Activated CD4-positive, alpha-beta T cell treated with anti-CD3 and anti-CD28 coated beads for 36 hours (primary cell): ENCODE measurements at places on chromosomes 1 and 21.

DNA sequence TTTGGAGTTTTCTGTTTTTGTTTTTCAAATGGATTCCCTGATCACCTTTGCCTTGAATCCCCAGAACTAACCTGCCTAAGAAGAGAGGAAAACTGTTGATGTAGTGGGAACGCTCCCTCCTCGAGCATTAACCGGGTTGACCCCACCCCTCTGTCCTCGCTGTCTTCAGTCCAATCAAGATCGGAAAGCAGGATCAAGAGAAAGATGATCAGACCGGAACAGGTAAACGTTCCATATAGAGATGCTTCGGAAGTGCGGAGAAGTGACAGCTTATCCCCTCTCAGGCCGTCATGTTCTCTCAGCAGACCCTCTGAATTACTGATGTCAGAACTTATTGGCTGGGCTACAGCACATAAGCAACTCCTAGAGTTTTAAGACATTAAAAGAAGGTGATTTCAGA lies 800 bp upstream of the FAM163A start:
- H3K4me1 ChIP-seq = no peaks in the 10 kb centered on the region
- peaks cover 56% of the 10 kb centered on the region for H3K27me3 ChIP-seq
- no peak overlapping the region for H3K27ac ChIP-seq
- DNase-seq = no peak
- H3K4me3 ChIP-seq = peak overlapping the region; percentile 23

DNA sequence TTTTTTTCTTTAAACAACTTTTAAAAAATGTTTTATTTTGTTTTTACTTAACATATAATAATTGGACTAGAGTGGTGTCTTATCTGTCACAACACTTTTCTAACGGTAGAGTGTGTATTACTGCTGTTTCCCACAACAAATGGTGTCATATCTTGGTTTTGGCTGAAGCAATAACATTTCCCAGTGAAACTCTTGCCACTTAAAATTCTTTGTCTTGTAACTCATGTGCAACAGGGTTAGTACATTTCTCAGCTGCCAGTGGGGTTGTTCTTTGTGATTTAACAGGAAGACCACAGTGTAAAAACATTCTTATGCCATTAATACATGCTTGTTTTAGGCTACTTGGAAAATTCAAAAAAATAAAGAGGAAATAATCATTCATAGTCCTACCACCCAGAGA lies 43.5 kb downstream of the ALPL start:
- peaks cover 28% of the 10 kb centered on the region for H3K27me3 ChIP-seq
- H3K27ac ChIP-seq = no peak overlapping the region
- DNase-seq = no peak
- no peak overlapping the region for H3K4me3 ChIP-seq
- H3K36me3 ChIP-seq = no peaks in the 10 kb centered on the region

DNA sequence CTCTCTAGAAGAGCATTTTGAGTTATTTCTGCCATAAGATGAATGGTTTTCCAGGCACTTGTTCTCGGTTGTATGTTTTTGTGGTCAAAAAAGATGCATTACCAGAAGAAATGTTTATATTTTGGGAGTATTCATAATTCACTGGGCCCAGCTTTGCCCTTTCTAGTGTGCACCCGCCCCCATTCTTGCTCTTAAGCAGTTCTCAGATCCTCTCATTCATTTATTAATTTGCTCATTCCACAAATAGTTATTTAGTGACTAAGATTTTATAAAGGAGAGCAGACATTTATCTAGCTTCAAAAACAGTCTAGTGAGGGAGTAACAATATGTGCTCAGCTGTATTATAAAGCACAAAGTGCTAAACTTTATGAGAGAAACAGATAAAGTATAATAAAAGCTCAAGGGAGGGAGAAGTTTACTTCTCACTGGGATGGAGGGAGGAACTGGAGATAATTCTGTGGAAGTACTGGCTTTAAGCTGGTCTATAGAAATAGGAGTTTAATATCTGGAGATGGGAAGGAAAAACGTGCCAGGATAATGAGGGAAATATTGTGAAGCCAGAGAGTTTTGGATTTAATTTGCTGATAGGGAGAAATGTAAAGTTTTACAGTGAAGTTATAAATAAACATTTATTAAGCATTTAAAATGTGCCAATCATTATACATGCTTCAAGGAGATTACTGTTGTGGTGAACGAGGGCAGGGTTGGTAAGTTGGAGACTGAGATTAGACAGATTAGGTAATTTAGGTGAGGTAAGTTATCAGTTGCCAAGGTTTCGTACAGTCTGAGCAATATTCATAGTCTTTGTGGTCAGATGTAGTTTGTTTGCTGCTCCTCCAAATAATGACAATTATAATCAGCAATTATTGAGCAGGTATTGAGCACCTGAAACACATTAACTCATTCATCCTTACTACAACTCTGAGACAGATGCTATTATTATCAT lies 9.1 kb upstream of the MACF1 start:
- H3K4me1 ChIP-seq = peaks cover 85% of the 10 kb centered on the region
- H3K27me3 ChIP-seq = no peaks in the 10 kb centered on the region
- peak; percentile 28 for DNase-seq
- no peaks in the 10 kb centered on the region for H3K36me3 ChIP-seq
- peak overlapping the region; percentile 87 for H3K27ac ChIP-seq

GRCh38 chr1:9196129-9197040 lies 38.2 kb upstream of the H6PD start:
- H3K27ac ChIP-seq = no peak overlapping the region
- H3K27me3 ChIP-seq = peaks cover 45% of the 10 kb centered on the region
- peak; percentile 83 for DNase-seq
- H3K36me3 ChIP-seq = no peaks in the 10 kb centered on the region
- H3K4me3 ChIP-seq = no peak overlapping the region

DNA sequence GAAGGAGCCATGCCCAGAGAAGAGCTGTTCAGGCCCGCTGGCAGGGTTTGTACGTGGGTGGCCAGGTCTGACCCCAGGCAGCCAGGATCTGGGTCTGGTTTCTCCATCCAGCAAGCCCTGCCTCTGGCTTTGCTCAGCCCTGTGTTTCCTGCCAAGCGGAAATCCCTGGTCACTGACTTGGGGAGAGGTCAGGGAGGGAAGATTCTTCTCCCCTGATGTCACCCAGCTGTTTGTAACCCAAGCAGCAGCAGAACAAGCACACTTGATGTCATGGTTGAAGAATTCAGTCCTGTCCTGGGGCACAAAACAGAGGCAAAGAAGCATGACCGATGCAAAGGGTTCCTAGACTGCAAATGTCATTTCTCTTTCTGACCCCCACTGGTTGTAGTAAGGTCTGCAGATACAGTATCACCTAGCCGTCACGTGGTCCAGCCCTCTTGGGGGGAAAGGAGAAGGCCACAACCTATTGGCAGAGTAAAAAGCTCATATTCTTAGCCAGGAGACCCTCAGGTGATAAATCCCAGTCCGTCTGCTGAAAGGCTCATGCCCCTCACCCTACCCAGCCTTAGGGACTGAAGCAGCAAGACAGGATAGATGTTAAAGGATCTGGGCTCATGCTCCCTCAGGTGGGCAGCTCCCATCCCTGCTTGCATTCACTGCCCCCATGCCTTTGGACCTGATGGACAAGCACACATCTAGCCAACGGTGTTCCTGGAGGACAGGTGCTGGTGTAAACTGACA lies 120.9 kb downstream of the SYT2 start:
- no peaks in the 10 kb centered on the region for H3K27me3 ChIP-seq
- no peak overlapping the region for H3K27ac ChIP-seq
- no peak overlapping the region for H3K4me3 ChIP-seq
- no peak for DNase-seq
- no peaks in the 10 kb centered on the region for H3K36me3 ChIP-seq
- no peaks in the 10 kb centered on the region for H3K4me1 ChIP-seq
